ENCODE measurements at places on chromosomes 6 and 20. TPM values are rescaled to one million over a fixed set of nuclear protein-coding genes. Genes with fewer than 3 reads are reported as not detected.
A peak's percentile ranks its signal among the peaks of the same experiment; 100 is the strongest.

The TBX18 gene
- 5.1 TPM for total RNA-seq

DNA sequence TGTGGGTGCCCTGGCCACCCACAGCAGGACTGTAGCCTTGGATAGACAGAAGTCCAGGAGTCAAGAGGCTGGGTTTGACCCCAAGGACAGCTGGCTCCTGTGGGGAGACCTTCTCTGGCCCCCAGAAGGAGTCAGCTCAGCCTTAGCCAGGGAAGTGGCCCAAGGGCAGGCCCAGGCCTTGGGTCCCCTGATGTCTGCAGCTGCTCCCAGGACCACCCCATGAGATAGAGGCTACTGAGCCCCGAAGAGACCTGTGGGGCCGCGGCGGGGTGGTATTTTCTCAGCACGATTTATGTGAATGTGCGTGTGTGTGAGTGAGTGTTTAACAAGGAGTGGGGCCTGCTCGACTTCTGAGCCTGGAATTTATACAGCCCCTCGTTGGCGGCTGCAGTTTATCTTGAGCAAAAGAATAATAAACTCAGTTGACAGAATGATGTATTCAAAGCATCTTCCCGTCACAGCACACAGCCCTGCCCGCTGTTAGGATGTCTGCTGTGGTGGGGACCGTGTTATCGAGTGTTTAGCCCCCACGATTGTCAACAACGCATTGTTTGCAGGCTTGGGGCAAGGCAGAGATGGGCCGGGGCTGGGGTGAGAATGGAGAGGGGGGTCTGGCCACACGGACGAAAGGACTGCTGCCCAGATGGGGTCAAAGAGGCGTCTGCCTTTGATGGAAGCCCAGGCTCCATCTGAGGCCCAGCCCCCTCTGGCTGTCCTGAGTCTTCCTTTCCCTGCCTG is 163.3 kb downstream of the VEGFA start:
- DNase-seq: no peak

GRCh38 chr6:6736791-6737654 is 148.5 kb downstream of the LY86 start:
- peak; percentile 69 for DNase-seq

GRCh38 chr6:37500294-37500608 is 558 bp upstream of the CCDC167 start:
- DNase-seq: no peak

DNA sequence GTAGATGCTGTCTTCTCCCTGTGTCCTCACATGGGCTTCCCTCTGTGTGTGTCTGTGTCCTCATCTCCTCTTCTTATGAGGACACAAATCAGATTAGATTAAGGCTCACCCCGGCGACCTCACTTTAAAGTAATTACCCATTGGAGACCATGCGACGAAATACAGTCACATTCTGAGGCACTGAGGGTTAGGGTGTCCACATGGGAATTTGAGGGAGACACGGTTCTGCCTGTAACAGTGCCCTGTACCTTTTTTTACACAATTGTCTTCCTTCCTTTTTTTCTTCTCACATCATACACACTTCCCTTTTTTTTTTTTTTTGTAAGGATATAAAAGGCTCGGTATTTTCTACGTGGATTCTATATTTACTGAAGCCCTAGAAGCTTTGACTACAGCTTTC is 48.9 kb downstream of the DEK start:
- no peak for DNase-seq
